ENCODE measurements at places on chromosomes 12 and 14. TPM values are rescaled to one million over a fixed set of nuclear protein-coding genes. Genes with fewer than 3 reads are reported as not detected.

Gene SLC17A8
- not detected for total RNA-seq

Gene RFX4
- total RNA-seq, result not detected

- DNase-seq, result peak; percentile 61
These were observed 2.2 kb downstream of the RCOR1 start for GRCh38 chr14:102594514-102595175.

DNA sequence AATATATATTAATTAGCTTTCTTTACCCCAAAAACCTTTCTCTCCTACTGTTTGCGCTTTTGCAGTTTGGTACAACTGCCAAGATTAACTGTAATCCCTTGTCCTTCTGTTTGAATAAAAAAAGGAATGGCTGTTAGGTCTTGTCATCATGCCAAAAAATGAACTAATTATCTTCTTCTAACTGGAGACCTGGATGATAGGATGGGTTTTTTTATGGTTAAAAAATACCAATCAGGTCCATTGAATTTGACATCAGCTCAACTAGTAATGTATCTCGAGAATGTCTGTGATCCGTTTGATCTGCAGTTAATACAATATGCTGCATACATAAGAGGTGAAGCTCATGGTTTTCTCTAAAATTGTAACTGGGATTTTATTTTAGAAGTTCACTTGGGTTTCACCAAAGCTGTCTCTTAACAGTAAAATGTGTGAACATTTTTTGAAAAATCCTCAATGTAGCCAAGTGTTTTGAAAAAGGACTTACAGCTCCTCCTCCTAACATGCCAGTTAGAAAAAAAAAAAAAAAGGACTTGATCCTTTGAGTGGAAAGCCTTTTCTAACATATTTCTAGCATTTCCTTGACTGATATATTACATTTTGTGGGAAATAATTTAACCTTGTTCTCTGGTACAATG is 96.8 kb downstream of the SRGAP1 start:
- DNase-seq, result no peak

DNA sequence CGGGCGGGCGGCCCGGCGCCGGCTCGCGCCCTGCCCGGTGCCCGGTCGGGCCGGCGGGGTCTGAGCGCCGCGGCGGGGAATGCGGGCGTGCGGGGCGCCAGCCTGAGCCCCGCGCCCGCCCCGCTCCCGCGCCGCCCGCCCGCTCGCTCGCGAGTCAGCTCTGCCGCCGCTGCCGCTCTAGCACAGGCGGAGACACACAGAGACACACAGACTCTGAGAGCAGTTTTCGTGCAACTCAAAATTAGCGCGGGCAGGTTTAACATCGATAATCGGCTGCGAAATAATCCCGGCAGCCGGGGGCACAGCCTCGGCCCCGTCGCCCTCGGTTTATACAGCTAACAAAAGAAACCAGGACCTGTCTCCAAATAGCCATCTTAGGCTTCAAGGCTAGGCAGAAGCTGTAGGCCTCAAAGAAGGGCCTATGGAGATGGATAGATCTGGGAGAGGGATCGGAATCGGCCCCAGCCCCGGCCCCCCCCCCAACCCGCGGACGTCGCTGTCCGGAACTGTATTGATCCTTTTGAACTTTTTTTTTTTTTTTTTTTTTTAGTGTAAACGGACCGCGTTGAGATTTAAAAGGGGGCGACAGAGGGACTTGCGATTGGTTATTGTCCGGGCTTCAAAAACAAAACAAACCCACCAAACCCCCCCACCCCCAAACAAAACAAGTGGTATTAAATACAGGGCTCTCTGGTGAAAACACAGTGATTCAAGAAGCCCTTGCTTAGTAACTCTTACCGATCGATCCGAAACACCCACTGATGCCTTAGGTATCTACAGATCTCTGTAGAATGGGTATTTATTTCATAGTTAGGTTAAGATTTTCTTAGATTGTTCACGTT is 1.1 kb downstream of the ARID2 start:
- DNase-seq, result peak; percentile 50

Gene CMKLR1
- 34.5 TPM for total RNA-seq

DNA sequence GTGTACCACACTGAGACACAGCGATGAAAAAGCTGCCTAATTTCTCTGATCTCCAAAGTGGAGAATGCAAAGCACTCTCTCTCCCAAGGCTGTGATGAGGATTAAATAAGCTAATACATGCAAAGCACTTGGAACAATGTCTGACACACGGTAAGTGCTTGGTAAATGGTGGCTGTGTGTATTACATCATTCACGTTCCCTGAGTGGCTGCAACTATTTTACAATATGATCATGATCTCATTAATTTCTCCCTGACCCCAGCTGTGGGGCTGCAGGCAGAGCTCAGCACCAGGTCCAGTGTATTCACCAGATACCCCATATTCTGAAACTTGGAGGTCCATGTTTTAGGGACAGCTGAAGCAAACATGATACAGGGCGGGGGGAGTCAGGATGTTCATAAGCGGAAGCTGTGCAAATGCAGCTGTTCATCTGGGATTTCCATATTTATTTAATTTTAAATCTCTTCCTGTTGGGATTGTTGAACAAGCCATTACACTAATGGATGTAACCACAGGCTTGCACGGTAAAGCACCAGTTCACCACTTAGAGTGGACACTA is 106.4 kb downstream of the CCDC60 start:
- DNase-seq, result no peak

DNA sequence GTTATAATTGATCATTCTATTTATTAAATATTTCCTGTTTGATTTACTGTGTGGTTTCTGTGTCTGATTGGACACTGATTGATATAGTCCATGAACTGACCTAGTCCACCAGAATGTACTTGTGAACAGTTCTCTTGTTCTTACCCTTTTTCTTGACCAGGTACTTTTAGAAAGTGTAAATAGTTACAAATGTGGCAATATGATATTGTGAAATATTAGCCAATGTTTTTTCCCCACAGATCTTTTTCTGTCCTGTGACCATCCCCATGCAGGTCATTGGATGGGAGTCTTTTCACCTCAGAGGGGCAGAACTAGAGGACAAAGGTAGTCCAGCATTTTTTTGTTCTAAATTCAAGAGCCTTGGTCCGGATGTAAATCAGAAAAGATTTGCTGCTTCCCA is 8.3 kb upstream of the CRY1 start:
- DNase-seq, result no peak

GRCh38 chr14:68952531-68953195 is 26.4 kb downstream of the ACTN1 start:
- DNase-seq, result peak; percentile 96

Gene KRT3
- total RNA-seq, result not detected

DNA sequence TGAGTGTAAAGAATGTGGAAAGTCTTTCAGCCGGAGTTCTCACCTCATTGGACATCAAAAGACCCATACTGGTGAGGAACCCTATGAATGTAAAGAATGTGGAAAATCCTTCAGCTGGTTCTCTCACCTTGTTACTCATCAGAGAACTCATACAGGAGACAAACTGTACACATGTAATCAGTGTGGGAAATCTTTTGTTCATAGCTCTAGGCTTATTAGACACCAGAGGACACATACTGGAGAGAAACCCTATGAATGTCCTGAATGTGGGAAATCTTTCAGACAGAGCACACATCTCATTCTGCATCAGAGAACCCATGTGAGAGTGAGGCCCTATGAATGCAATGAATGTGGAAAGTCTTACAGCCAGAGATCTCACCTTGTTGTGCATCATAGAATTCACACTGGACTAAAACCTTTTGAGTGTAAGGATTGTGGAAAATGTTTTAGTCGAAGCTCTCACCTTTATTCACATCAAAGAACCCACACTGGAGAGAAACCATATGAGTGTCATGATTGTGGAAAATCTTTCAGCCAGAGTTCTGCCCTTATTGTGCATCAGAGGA is 25.1 kb upstream of the ZNF268 start:
- DNase-seq, result peak; percentile 3
